Liver (tissue), 10 donors: ENCODE measurements at places on chromosomes 12 and 14.

- no peak for DNase-seq
These were observed 92.7 kb downstream of the B4GALNT3 start for GRCh38 chr12:552466-552865.

GRCh38 chr12:53603196-53603595 lies 23.0 kb downstream of the ATF7 start:
- DNase-seq: no peak

- DNase-seq: no peak
These were observed 290.7 kb upstream of the TMPO start for GRCh38 chr12:98224584-98225221.

GRCh38 chr14:64937821-64938193 lies 4.7 kb downstream of the GPX2 start:
- DNase-seq: no peak

DNA sequence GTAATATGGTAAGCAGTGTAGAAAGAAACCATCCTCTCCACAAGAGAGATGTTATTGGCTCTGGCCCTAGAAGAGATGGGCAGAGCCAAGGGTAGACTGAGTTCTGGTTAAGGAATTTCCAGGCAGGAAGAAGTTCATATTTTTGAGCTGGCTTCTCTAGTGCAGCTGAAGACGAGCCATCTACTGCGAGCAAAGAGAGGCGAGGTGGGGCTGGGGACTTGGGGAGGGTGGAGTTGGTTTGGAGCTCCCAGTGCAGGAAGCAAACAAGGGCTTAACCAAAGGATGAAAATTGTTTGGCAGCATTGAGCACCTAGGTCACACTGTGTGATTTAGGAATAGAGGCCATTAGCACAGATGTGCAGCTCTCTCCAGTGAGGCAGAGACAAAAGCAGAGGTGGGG lies 239.6 kb downstream of the ZFP36L1 start:
- no peak for DNase-seq

DNA sequence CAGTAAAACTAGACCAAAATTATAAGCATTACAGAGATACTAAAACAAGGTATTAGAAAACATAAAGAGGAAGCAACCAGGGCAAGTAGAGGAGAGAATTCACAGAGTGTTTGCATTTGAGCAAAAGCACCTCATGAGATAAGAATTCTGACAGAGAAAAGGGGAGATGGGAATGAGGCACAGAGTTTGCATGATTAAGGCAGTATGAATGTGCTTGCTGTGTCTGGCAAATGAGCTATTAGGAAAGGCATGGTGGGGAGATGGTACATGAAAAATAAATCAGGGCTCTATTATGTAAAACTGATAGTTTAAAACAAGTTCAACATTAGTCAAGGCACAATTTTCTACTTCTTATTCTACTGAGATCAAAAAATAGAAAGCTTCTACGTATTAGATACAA lies 23.1 kb downstream of the GARIN6 start:
- DNase-seq: no peak

DNA sequence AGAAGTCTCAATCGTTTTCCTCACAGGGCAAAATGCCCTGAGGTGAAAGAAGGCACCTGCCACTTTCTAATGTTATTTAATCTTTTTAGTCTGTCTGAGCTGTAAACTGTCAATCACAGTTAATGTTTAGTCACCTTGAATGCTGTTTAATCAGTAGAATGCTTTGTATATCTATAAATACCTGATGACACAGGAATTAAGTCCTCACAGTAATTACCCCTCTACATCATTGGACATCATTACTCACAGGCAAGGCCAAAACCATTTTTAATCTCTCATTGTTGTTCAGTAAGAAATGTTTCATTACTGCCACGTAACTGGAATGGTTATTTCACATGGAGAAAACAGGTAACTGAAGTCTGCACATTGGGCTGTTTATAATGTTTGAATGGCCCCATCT lies 178.8 kb downstream of the EXOC5 start:
- DNase-seq: no peak

DNA sequence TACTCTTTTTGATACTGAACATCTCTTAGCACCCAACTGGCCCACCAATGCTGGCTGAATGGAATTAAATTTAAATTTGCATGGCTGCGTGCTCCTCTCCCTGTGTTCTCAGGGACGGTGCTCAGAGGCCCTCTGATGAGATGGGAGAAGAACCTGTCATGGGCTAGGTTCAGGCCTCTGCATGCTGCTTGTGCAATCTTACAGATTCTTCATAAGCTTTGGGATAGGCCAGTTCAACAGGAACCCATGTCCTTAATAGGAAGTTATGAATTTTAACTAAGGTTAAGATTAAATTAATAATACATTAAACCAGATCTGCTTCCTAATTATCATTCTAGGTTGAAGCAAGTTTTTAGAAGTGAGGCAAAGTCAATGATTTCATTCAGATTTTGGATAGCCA lies 119.7 kb upstream of the LRIG3 start:
- DNase-seq: no peak

GRCh38 chr14:68264260-68264569 lies 444.6 kb downstream of the RAD51B start:
- DNase-seq: no peak

DNA sequence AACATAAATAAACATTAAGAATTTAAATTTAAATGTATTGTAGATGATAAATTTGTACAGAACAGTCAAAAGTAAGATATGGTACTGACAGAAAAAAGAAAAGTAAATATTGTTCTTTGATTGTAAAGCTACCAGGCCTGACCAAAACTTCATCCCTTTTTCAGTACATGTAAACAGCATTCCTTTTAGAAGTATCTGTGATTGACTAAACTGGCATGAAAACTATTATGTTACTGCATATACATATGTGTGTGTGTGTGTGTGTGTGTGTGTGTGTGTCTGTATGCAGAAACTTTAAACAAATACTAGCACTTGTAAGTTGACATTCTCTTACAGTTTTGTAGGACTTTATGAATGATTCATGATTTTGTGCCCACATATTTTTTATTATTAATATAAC lies 270.9 kb downstream of the C12orf50 start:
- DNase-seq: no peak

- DNase-seq: no peak
These were observed 311.8 kb upstream of the RGS6 start for GRCh38 chr14:71620401-71620800.

- no peak for DNase-seq
These were observed 8.6 kb downstream of the ATF1 start for GRCh38 chr12:50772470-50772869.

DNA sequence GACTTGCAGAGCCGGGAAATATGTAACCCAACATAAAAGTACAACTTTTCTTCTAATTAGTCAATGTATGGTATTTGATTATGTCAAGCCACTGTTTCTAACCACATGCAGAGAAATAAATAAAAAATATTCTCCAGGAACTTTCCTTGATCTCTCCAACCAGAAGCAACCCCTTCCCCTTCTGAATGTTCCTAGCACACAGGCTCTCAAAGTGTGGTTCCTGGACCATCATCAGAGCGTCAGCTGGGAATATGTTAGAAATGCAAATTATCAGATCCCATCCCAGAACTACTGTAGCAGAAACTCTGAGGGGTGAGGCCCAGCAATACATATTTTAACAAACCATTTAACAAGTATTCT lies 21.0 kb upstream of the ITPR2 start:
- no peak for DNase-seq

- DNase-seq: no peak
These were observed 471.0 kb upstream of the MGAT4C start for GRCh38 chr12:86727160-86727559.

DNA sequence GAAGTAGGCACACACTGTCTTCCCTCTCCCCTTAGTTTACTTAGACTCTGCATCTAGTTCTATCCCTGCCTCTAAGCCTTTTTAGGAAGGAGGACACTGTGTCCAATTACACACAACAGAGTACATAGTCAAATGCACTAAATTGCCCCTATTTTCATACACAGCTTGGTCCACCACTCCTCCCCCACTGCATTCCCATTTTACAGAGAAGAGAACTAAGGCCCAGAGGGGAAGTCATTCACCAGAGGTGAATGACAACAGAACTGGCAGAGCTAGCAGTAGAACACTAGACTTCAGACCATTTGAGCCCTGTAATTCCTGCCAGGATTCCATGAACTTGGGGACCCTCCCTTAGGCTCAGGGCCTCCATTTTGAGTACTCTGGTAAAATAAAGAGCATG lies 1.1 kb upstream of the JPH4 start:
- DNase-seq: no peak

- DNase-seq: no peak
These were observed 50.9 kb upstream of the PPFIA2 start for GRCh38 chr12:81809829-81810595.

- no peak for DNase-seq
These were observed 93.8 kb downstream of the BCL11B start for GRCh38 chr14:99177886-99178835.

DNA sequence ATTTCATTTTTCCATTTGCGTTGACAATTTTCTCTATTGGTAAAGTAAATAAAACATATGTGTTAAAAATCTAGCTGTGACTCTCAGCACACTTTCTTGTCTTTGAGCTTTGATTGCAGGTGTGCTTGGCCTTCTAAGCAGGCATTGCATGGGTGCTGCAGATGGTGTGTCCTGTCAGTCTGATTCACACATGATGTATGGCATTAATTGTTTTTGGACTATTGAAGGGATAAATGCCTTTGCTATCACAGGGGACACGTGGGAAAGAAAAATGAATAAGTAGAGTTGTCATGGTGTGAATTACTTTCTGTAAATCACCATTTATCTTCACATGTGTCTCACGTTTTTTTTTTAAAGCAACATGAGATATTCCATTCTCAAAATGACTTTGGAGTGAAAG lies 211.3 kb upstream of the NAV3 start:
- DNase-seq: no peak

DNA sequence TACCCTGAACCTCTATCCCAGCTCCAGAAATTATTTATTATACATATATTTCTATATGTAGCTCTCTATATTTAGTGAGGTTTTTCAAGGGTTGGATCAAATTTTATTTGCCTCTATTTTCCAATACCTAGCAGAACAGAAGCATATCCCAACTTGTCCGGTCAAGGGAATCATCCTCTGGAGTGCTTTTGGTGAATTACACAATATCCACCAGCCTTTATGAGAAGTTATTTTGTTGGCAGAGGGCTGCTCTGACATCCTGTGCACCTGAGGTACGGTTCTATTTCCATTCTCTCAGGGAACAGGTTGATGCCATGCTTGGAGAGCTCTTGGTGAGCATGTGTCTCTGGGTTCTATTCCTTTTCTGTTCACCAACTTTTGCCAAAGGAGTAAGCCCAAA lies 1056.4 kb downstream of the GALC start:
- DNase-seq: no peak

- no peak for DNase-seq
These were observed 139.3 kb downstream of the CALM1 start for GRCh38 chr14:90536092-90536491.

DNA sequence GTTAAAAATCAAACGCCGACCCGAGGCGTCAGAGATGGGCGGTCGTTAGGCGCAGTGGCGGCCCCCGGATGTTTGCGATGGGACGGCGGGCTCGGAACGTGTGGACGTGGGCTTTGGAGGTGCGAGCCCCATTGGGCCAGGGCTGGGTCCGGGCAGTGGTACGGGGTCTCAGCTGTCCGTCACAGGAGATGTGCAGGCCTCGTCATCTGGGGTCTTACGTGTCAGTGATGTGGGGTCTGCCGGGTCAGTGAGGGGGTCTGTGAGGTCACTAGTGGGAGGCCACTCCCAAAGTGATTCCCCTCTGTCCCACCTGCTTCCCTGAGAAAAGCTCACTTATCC lies 21.6 kb upstream of the CHFR start:
- DNase-seq: no peak

GRCh38 chr14:36816481-36816880 lies 154.8 kb downstream of the PAX9 start:
- no peak for DNase-seq

- DNase-seq: no peak
These were observed 36.8 kb upstream of the TMED10 start for GRCh38 chr14:75213172-75213571.
